CD4-positive, alpha-beta T cell treated with Interleukin-6 for 4 hours (primary cell): ENCODE measurements at places on chromosomes 16 and 17.

- no peak for DNase-seq
Observed at GRCh38 chr17:6244253-6244652, 174.1 kb downstream of the WSCD1 start.

DNA sequence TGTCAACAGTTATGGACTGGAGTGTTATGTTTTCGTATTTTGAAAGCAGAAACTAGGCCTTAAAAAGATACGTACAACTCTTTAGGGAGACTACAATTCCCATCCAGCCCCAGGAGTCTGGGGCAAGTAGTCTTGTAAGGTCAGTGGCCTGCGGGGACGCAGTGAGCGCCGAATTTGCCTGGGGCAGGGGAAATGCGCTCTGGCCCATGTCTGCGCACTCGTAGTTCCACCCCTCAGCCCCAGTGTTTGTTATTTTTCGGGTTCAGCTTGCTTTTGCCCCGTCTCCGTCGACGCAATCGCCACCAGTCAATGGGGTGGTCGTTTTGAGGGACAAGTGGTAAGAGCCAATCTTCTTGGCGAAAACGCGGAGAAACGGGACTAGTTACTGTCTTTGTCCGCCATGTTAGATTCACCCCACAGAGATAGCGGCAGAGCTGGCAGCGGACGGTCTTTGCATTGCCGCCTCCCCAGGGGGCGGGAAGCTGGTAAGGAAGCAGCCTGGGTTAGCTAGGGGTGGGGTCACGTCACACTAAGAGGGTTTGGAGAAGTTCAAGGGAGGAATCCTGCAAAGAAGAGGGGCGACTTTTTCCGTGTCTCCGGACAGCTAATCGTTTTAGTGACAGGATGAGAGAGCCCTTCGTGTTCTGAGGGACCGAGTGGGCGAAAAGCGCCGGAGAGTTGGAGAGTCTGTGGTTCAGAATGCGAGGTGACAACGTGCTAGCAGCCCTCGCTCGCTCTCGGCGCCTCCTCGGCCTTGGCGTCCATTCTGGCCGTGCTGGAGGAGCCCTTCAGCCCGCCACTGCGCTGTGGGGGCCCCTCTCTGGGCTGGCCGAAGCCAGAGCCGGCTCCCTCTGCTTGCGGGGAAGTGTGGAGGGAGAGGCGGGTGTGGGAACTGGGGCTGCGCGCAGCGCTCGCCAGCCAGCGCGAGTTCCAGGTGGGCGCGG is 1.1 kb upstream of the BRCA1 start:
- DNase-seq: no peak

DNA sequence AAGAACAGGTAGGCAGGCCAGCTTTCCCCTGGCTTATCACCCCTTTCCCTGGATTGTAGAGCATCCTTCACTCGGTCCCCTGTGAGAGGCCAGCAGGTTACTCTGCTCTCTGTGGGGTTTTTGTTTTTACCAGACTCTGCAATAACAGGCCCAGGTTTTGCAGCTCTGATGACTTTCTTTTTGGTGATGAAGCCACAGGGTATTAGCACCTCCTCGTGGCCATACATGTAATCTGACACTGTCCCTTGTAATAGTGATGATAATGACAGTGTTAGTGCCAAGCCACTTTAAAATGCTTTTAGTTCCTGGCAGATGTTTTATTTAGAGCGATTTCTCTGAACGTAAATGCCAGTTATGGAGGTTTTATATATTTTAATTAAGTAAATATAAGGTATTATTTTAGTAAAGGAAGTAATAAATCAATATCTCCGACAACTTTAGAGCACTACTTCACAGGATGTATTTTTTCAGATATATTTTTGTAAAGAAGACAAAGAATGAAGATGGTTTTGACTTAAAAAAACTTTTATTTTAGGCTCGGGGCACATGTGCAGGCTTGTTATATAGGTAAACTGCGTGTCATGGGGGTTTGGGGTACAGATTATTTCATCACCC is 38.0 kb upstream of the CPHXL start:
- DNase-seq: peak; percentile 63

DNA sequence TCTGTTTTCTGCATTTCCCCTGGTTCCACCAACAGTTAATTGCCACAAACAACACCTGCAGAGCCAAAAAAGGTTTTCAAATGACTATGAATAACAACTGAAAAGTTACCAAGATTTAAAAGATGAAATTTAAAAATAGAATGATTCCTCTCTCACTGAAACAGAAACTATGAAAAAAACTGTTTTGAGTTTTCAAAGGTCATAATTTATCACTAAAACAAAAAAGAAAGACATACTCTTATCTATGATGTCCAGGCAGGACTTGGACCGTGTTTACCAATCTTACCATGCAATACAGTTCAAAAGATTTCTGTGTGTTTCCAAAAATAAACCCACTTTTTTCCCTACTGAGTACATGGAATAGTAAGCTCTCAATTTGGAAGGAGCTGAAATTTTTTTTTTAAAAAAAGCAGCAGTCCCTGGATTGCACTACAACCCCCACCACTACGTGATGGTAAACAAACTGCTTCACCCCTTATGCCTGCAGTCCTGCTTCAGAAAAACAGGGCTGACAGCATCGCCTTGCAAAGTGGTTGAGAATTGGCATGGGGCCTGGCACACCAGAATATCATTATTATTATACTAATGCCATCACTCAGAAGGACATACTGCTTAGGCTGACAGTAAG is 8.5 kb downstream of the TXNDC11 start:
- no peak for DNase-seq

DNA sequence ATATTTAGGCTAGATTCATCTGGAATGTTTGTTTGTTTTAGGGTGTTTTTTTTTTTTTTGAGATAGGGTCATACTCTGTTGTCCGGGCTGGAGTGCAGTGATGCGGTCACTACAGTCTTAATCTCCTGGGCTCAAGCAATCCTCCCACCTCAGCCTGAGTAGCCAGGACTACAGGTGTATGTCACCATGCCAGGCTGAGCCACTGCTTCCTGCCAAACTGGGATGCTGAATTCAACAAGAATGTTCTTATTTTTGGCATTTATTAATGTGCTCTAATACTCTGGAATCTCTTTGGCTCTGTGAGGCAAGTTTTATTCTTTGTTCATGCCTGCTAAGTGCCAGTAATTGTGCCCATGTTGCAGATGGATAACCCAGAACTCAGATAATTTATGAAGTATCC is 21.5 kb downstream of the SP2 start:
- DNase-seq: no peak

- DNase-seq: no peak
Observed at GRCh38 chr17:60391471-60392041, 377 bp downstream of the USP32 start.

DNA sequence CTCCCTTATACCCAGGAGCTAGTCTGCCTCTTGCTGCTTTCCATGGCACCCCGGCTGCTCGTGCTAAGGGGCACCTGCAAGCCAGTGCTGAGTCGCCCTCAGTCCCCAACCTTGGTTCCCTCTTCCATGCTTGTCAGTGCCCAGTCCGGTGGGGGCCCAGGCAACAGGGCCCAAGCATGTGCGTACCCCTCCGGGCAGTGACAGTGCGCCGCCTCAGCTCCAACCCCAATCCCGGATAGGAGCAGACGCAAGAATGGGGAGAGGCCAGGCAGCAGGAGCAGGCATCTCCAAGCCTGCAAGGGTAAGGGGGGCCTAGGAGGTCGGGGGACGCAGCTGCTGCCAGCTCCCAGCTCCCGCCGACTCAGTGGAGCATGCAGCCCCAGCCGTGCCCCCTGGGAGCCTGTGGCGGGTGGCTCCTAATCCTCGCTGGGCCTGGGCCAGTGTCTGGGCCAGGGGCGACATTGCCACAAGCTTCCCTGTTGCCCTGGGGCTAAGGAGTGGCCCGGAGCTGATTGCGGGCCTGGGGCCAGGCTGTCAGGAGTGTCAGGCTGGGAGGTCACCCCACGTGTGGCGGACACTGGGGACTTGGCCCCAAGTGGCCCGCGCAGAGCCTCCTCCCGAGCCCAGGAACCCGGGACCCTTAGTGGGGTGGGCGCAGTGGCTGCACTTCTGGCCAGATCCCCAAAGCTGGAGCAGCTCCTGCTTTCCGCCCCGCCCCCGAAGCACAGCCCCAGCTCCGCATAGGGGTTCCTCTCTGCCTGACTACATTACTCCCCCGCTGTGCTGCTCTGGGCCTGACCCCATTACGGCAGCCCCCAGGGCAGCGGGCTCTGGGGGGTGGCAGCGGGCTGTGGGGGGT is 9.8 kb downstream of the CPD start:
- DNase-seq: no peak

DNA sequence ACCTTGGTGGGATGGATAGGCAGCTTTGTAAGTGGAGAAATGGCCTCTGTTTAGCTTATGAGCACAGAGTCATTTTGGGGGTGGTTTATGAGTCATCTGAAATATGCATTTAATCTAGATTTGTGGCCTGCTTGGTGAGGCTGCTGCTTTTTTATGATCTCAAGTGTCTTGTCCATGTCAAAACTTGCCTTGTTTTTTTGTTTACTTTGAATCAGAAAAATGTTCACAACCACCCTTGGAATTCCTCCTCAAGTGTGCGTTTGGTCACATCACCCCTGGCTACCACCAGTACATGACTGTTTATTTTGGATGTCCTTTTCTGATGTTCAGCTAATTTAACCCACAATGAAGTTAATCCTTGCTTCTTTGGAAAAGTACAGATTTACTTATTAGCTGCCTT is 64.6 kb downstream of the FTO start:
- no peak for DNase-seq

GRCh38 chr17:12349297-12349696 is 316.4 kb upstream of the MYOCD start:
- no peak for DNase-seq

DNA sequence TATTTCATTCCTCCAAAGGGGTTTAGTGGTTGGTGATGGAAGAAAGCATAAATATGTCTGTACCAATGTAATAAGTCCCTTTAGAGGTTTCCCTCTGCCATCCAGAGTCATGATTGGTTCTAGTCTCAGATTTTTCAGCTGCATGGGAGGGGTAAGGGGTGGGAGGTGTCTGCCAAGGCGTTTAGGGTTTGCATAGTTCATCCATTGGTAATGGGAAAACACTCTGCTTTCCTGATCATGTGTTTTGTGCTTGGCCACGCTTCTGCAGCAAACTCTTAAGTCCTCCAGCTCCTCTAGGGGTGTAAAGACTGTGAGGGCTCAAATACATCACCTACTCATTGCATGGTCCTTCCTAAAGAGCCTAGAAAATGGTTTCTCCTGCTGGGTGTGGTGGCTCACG is 29.8 kb downstream of the LIG3 start:
- DNase-seq: no peak

- no peak for DNase-seq
Observed at GRCh38 chr16:66735891-66736290, 15.5 kb downstream of the DYNC1LI2 start.

GRCh38 chr17:5921512-5922282 is 148.5 kb upstream of the WSCD1 start:
- DNase-seq: no peak

DNA sequence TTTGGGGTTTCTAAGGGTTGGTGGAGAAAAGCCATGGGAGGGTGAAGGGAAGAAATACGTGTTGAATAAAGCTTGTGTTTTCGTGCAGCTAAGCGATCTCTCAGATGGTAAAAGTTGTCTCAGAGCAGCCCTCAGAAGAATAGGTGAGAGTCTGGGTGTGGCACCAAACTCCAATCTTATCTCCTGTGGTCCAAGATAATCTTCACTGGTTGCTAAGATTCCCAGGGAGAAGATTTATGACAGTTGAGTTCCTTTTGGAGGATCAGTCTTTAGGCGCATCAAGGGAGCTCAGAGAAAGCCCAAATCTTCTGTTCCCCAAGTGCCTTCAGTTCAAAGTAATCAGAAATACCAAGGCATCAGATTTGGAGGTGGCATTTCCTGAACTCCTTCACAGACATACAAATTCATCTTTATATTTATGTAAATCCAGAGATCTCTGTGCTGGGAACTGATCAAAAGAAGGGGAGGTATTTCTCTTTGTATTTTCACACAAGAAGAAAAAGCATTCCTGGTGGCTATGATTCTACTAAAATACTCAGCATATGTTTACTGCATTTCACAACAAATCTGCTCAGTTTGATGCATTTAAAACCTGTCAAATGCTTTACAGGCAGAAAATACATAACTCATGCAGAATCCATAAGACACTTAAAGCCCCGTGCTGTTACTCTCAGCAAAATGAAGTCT is 102.9 kb downstream of the ABCC12 start:
- DNase-seq: no peak

GRCh38 chr17:6556121-6557039 is at the start of gene PITPNM3:
TSS of gene PITPNM3 (minus strand) at chr17:6556555. CDS start at chr17:6556406, 149 bp downstream.
- DNase-seq: no peak

- DNase-seq: no peak
Observed at GRCh38 chr17:27083408-27084185, 210.3 kb upstream of the WSB1 start.

GRCh38 chr16:52963212-52963854 is 89.4 kb downstream of the CHD9NB start:
- DNase-seq: no peak

DNA sequence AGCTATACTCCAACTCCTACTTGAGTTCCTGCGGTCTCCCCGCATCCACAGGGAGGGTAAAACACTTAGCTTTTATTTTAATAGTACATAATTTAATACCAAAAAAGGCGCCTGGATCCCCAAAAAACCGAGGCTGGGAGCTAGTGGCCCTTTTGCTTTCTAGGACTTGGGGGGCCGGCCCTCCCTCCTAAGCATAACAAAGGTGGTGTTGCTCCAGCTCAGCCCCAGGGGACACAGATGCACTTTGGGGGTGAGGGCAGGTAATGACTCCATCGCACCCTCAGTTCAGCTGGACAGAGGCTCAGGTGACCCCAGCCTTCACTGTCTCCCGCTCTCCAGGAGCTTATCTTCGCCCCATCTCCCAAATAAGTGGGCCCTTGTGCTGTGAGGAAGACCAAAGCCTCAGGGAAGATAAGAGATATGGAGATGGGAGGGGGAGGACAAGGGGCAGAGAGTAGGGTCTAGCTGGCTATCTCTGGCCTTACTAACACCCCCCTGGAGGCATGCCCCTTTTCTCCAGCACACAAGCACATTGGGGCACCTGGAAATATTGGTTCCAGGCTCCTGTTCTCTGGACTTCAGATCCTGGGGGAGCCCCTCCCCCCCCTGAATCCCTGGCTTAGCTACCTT is 2.8 kb upstream of the NHERF1 start:
- DNase-seq: no peak

- DNase-seq: peak; percentile 73
Observed at GRCh38 chr17:77963441-77963840, 4.9 kb downstream of the TNRC6C start.
